ENCODE measurements at places on chromosomes 16 and 17. TPM values are rescaled to one million over a fixed set of nuclear protein-coding genes. Genes with fewer than 3 reads are reported as not detected.

The SDR42E2 gene
- total RNA-seq, result 0.23 TPM

The ABCA6 gene
- total RNA-seq, result 6.2 TPM

The CNTNAP4 gene
- 79.4 TPM for total RNA-seq

The OR3A3 gene
- not detected for total RNA-seq

The KRT31 gene
- total RNA-seq, result 0.23 TPM

The HSD11B2 gene
- 6.5 TPM for total RNA-seq

The CCDC144A gene
- 20.5 TPM for total RNA-seq

The PLLP gene
- total RNA-seq, result 3.9 TPM

The MATCAP1 gene
- total RNA-seq, result 58.8 TPM

The GPR142 gene
- not detected for total RNA-seq
